Stomach (tissue), 19 donors: ENCODE measurements at places on chromosomes 13 and 19.

GRCh38 chr19:35717665-35718344 is at the start of gene KMT2B:
Gene KMT2B, plus strand, starts transcription at chr19:35718003. Its CDS starts 16 bp downstream, at chr19:35718019.
- peak; percentile 96 for DNase-seq

GRCh38 chr19:38267761-38268483 is 3.5 kb downstream of the SPINT2 start:
- DNase-seq = peak; percentile 56

DNA sequence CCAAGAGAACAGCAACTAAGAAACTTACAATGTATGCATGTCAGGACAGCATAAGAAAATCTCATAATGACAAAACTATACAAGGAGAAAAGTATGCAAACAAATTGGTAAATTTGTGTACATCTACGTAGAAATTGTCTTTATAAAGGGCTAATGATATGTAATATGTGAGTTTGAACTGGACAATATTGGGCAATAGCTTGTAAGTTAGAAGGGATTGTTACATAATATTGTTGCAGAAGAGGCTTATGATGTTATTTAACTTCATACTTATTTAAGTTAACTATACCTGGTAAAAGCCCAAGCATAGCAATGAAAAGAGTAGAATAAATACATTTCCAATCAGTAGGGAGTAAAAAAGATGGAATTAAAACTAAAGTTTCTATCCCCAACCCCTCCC is 134.0 kb downstream of the MAB21L1 start:
- DNase-seq = no peak

- no peak for DNase-seq
These were observed 100.2 kb upstream of the MBNL2 start for GRCh38 chr13:97121894-97122293.

GRCh38 chr13:22789916-22790315 is 390.9 kb upstream of the SGCG start:
- no peak for DNase-seq

DNA sequence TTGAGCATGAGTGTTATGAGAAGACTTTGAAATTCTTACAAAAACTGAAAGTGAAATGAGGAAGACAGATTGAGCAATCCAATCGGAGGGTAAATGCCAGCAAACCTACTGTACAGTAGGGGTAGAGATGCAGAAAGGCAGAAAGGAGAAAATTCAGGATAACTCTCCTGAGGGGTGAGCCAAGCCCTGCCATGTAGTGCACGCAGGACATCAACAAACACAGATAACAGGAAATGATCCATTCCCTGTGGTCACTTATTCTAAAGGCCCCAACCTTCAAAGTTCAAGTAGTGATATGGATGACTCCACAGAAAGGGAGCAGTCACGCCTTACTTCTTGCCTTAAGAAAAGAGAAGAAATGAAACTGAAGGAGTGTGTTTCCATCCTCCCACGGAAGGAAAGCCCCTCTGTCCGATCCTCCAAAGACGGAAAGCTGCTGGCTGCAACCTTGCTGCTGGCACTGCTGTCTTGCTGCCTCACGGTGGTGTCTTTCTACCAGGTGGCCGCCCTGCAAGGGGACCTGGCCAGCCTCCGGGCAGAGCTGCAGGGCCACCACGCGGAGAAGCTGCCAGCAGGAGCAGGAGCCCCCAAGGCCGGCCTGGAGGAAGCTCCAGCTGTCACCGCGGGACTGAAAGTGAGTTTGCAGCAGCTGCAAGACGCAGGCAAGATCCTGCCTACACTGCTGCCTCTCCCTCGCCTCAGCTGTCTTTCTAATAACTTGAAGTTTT is at the start of gene TNFSF13B:
TNFSF13B (plus strand) TSS at position 118 of the 728 bp plus-strand sequence; CDS start at position 296, 178 bp downstream.
- DNase-seq = peak; percentile 65
